ENCODE measurements at places on chromosomes 7 and 10.

DNA sequence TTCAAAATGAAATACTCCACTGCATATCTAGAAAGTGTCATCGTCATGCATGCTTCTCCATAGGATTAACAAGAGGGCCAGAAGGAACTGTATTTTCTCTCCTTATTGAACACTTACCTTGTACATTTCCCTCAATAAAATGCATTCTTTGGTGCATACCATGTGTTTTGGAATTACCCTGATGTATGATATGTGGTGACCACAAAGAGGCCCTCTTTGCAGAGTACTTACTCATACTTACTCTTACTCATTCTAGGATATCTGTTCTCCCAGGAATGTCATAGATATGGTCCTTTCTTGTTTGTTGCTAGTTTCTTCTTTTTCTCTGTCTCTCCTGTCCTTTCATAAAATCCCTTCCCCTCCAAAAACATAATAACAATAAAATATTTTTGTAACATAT, 1087.1 kb upstream of the POT1 start:
- no peaks in the 10 kb centered on the region for H3K36me3 ChIP-seq
- DNase-seq, result no peak
- H3K27ac ChIP-seq, result no peak overlapping the region
- H3K27me3 ChIP-seq, result no peaks in the 10 kb centered on the region
- no peaks in the 10 kb centered on the region for H3K4me1 ChIP-seq

DNA sequence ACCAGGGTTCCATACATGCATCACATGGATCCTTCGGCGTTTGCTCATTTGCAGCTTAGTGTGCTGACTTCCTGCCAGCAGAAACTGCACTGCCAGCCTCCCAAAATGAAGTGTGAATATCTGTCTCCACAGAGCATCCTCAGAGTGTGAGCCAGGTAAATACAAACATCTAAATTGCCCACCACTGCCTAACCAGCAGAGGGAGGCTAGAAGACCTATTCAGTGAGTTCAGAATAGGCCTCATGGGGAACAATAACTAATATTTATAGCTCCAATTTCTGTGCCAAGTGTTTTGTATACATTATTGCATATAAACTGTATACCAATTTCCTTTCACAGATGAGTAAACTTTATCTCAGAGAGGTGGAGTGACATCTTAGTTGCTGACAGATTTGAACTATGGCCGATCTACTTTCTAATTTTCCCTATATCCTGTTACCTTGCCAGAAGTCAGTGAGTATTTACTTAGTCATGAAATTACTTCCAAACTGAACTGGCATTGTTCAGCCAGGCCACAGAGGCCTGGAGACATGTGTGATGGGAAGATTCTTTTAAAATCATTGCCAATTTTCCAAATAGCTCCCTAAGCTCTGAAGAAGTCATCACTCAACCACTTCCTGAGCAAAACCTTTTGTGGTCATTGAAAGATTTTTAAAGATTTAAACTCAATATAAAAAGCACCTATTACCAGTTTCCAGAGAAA, 926.5 kb upstream of the GHITM start:
- no peaks in the 10 kb centered on the region for H3K27me3 ChIP-seq
- DNase-seq, result no peak
- no peaks in the 10 kb centered on the region for H3K36me3 ChIP-seq
- no peak overlapping the region for H3K27ac ChIP-seq

- no peak for DNase-seq
- no peaks in the 10 kb centered on the region for H3K36me3 ChIP-seq
- peaks cover 37% of the 10 kb centered on the region for H3K4me1 ChIP-seq
- H3K27ac ChIP-seq, result no peak overlapping the region
These were observed 61.0 kb downstream of the STEAP1B start for GRCh38 chr7:22438994-22439393.

- no peak overlapping the region for H3K27ac ChIP-seq
- no peak overlapping the region for H3K4me3 ChIP-seq
- H3K4me1 ChIP-seq, result peaks cover 25% of the 10 kb centered on the region
- H3K27me3 ChIP-seq, result no peaks in the 10 kb centered on the region
- no peaks in the 10 kb centered on the region for H3K36me3 ChIP-seq
These were observed 21.7 kb downstream of the ADD3 start for GRCh38 chr10:110029450-110029849.
